ENCODE measurements at places on chromosomes 4 and X.
A peak's percentile ranks its signal among the peaks of the same experiment; 100 is the strongest.

- no peak for DNase-seq
These were observed 2616.0 kb downstream of the ARAP2 start for GRCh38 chr4:33628296-33628695.

DNA sequence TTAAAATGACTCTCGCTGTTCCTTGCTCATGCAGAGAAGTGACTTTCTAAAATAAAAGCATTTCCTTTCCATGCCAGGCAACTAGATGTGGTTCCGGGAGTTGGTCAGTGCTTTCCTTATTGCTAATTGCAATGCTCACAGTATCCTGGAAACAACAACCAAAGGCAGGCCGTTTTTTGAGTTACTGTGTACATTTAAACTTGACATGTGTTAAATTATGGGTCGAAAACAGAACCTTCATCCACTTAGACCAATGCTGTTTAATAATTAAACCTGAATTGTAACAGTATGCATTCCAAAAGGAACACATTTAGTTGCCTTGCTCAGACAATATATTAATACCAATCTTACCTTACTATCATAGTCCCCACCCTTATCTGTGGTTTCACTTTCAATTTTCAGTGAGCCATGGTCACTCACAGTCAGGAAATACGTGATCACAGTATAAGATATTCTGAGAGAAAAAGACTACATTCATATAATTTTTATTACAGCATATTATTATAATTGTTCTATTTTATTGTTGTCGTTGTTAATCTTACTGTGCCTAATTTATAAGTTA lies 102.6 kb downstream of the HS6ST2 start:
- no peak for DNase-seq

- no peak for DNase-seq
These were observed 11.3 kb upstream of the RBMXL3 start for GRCh38 chrX:115177932-115178331.

DNA sequence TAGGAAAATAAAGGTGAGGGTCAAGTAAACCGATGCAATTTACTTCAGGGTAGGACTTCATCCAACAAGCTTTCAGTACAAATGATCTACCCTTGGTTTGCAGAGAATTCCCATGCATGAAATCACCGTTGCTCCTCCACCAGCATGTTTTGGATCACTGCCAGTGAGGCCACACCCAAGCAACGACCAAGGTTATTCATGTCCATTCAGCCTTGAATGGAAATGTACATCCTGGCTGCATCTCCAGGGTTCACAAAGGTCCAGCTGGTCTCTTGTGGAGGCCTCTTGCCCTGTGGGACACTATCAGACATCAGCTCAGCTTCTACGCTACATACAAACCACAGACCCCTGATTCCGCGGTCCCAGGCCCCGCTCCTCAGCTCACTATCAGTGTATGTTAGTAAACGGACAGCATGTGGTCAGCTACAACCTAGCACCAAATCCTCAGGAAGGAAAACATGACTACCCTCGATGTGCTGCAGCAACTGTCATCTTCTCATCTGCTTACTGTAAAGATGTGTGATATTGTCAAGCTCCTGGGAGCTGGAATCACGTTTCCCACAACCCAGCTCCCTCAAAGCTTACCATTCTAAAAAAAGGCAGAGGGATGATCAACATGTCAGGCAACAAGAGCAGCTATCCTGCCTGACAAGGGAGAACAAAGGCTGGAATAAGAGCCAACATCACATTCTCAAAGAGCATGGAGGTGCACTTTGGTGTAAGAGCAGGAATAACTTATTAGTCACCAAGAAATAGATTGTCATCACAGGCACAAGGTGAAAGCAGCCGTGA lies 4.9 kb downstream of the LYAR start:
- no peak for DNase-seq

GRCh38 chr4:151627491-151627890 lies 133.3 kb downstream of the GATB start:
- DNase-seq = no peak

DNA sequence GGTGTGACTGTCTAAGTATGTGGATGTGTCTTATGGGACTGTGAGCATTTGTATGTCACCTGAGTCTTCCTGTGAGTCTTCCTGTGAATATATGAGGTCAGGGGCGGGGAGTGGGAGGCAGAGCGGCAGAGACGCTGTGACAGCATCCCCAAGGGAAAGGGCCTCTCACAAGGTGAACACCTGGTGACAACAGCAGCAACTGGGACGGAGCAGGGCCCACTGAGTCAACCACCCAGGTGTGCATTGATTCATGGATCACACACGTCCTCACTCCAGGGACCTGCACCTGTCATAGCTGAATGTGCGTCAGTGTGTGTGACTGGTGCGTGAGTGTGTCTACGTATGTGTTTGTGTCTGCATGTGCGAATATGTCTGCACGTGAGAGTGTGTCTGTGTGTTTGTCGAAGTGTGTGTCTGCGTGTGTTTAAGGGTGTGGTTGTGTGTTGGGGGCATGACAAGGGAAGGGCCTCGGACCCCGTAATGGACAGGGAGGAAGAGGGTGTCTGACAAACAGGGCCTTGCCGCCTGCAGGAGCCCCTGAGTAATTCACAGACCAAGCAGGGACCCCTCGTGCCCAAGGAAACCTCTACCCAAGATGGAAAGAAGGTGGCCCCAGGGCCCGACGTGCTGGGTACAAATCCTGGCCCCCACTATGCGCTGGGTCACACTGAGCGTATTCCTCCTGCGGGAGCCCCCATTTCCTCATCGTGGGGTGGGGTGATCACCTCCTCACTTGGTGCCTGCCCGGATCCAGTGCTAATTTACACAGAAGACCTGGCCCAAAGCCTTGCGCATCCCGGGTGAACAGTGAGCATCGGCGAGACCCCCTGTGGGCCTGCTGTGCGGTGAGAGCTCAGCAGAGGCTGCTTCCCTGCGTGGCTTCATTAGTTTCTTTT lies 76.7 kb downstream of the ABLIM2 start:
- DNase-seq = no peak

GRCh38 chrX:120302434-120302833 lies 8.8 kb downstream of the TMEM255A start:
- DNase-seq = no peak

GRCh38 chr4:82957045-82957444 lies 53.6 kb downstream of the LIN54 start:
- DNase-seq = no peak

DNA sequence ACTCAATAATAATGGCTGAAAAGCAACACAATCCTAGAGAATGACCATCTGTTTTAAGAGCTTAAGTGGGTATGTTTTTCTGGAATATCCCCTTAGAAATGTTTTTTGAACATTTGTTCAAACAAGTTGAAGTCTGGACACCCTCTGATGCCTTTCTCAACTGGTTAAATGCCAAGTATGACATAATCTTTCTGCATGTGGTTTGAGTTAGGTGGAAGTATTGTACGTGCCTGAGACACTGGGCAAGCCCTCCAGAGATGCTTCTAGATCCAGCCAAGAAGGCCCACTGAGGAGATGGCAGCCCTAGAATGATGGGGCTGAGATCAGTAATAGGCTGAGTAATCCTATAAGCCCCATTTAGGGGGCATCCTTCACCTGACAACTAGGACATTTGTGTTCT lies 493.1 kb downstream of the MAGEE1 start:
- no peak for DNase-seq

GRCh38 chrX:22105231-22105630 lies 73.1 kb downstream of the PHEX start:
- no peak for DNase-seq

DNA sequence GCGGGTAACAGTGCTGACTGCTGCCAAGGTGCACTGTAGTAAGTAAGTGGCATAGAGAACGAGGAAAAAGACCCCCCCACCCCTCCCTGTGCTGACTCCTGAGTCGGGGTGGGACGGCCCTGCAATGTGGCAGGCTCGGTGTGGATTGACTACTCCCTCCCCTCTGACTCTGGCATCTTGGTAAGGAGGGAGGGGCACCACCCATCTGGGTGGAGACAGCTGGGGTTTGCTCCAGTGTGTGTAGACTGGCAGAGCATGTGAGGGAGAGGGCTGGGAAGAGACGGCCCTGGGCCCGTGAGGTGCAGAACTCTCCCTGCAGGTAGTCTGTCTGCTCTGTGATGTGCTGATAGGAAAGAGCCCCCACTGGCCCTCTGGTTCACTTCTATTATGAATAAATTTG lies 31.0 kb downstream of the NSG1 start:
- DNase-seq = peak; percentile 35

DNA sequence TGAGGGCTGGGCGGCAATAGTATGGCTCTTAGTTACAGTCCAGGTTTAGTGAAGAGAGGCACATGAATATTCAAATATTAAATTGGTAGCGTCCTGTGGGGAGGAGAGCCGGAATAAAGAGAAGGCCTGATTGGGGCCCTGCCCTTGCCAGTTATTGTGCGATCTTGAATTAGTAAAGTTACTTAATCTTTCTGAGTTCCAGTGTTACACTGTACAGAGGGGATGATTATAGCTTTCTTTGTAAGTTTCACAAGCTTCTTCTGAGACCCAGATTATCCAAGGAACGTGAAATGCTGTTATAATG lies 1.2 kb downstream of the METAP1 start:
- no peak for DNase-seq

DNA sequence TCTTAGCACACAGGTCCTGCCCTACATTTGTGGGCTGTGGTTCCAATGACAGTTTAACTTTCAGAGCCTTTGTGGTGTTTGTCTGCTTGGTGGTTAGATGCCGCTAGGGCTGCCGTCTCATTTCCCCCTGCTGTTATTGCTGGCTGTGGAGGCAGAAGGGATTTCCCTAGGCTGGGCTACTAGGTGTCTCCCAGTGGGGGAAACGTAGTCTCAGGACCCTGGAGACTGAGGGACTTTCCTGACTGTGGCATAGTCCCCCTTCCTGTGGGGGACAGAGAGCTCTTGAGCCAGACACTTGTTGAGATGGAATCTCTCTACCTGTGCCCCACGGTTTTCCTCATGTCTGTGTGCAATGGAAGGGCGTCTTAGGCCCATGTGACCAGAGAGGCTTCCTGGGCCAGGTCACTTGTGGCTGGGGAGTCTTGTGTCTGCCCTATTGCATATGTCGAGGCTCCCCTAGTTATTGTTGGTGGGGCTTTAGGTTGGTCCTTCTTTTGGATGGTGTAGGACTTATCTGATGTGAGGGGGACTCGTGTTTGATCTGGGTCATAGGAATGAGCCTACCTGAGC lies 68.2 kb downstream of the ARHGAP10 start:
- no peak for DNase-seq

DNA sequence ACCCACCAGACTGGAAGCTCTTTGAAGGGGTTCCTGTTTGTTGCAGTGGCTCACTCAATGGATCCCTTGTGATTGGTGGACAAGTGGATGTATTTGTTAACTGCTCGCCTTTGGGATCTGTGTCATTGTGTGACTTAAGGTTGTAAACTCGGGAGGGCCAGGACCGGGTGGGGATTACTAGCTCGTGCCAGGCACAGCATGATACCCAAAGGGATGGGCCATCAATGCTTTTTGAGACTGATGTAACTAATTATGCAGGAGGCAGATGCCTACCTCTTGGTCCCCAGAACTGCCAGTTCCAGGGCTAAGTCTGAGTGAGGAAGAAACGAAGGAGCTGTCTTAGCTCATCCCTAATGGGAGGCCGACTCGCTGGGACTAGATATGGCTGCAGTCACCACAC lies 27.7 kb downstream of the UTP14A start:
- no peak for DNase-seq

GRCh38 chrX:50456712-50457484 lies 13.7 kb downstream of the DGKK start:
- DNase-seq = no peak

GRCh38 chr4:190014771-190015537 lies 12.1 kb downstream of the FRG2 start:
- DNase-seq = no peak

GRCh38 chr4:3077796-3078195 lies 3.3 kb downstream of the HTT start:
- DNase-seq = no peak

DNA sequence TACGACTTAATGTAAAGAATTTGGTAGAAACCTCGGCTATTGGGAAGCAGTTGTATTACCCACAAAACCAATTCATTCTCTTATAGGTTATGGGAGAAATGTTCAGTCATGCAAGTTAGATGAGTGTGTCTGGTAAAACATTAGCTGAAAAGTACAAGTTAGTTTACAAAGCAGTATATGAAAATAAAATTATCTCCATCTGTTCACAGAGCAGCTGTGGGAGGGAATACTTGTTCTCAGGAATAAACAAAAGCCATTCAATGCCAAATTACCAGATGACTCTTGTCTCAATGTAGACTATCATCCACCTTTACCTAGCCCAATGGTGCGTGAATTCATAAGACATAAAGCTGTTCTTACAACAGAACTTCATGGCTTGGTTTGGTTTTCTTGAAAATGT lies 28.6 kb downstream of the STAP1 start:
- no peak for DNase-seq

DNA sequence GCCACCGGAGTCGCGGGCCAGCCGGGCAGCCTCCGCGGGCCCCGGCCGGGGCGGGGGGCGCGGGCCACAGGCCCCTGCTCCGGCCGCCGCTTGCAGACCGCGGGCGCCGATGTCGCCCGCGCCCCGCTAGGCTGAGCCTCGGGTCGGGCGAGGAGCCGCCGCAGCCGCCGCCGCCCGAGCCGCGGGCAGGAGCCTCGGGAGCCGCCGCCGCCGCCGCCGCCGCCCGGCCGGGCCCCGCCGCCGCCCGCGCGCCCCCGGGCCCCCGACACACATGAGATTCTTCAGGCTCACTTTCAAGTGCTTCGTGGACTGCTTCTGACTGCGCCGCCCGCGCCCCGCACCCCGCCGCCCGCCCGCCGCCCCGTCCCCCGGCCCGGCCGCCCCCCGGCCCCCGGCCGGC lies 345 bp downstream of the SLC6A8 start:
- no peak for DNase-seq

- DNase-seq = no peak
These were observed 32.4 kb upstream of the CCNG2 start for GRCh38 chr4:77124576-77124975.

- DNase-seq = no peak
These were observed 372.9 kb downstream of the KLHL13 start for GRCh38 chrX:117743469-117744251.

DNA sequence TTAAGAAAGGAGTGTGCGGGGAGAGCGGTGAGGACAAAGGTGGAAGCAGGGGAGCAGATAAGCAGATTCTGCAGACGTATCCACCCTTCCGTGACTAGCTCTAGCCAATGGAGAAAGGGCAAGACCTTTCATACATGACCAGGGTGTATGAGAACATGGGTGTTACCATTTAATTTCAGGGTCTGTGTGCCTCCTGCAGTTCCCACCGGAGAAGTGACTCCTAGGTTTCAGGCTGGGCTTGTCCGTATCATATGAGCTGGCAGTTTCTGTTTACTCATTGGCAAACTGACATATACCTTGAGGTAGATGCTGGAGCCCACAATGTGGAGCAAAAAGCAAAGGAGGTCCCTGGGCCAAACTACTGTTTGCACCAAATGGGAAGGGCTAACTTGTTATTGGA lies 6.8 kb downstream of the RBM47 start:
- no peak for DNase-seq

Data from sciatic nerve (tissue), 2 donors.